NT2/D1 (cell line): ENCODE measurements at places on chromosomes 12 and 14.

DNA sequence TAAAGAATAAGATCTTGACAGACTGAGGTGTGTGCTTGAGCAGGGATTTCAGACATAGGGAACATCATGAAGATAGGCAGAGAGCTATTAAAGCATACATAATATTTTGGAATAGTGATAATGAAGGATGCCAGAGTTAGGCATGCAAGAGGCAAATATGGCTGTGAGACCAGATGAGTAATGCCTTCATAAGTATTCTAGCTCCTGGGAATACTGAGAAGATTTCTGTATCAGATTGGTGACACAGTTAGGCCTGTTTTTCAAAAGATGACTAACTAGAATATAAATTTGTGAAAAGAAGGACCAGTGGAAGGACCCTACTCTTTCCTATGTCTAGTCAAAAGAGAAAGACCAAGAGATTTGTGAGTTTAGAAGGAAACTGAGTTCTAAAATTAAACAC is 108.8 kb downstream of the TXNDC16 start:
- no peak for DNase-seq

DNA sequence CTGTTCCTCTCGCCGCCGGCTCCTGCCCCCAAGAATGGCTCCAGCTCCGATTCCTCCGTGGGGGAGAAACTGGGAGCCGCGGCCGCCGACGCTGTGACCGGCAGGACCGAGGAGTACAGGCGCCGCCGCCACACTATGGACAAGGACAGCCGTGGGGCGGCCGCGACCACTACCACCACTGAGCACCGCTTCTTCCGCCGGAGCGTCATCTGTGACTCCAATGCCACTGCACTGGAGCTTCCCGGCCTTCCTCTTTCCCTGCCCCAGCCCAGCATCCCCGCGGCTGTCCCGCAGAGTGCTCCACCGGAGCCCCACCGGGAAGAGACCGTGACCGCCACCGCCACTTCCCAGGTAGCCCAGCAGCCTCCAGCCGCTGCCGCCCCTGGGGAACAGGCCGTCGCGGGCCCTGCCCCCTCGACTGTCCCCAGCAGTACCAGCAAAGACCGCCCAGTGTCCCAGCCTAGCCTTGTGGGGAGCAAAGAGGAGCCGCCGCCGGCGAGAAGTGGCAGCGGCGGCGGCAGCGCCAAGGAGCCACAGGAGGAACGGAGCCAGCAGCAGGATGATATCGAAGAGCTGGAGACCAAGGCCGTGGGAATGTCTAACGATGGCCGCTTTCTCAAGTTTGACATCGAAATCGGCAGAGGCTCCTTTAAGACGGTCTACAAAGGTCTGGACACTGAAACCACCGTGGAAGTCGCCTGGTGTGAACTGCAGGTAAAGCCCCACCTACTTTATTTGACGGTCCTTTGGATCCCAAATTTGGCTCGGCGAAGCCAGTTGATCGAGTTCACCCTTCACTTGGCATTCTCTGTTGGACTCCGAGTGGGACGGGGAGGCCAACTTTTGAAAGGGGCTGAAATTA is 1.5 kb downstream of the WNK1 start:
- peak; percentile 47 for DNase-seq

- DNase-seq, result no peak
These were observed 352.3 kb upstream of the ATXN7L3B start for GRCh38 chr12:74185360-74185759.

GRCh38 chr14:104107611-104108569 is 22.4 kb downstream of the ASPG start:
- DNase-seq, result no peak

GRCh38 chr14:65413739-65414045 is 1.2 kb downstream of the FUT8 start:
- no peak for DNase-seq

- no peak for DNase-seq
These were observed 328 bp downstream of the CMTM5 start for GRCh38 chr14:23377198-23377550.

GRCh38 chr14:51488569-51489220 is 163.0 kb upstream of the FRMD6 start:
- DNase-seq, result no peak

GRCh38 chr14:105472486-105472991 is 2.1 kb upstream of the CRIP2 start:
- DNase-seq, result no peak
